ENCODE measurements at places on chromosomes 3 and 15.

DNA sequence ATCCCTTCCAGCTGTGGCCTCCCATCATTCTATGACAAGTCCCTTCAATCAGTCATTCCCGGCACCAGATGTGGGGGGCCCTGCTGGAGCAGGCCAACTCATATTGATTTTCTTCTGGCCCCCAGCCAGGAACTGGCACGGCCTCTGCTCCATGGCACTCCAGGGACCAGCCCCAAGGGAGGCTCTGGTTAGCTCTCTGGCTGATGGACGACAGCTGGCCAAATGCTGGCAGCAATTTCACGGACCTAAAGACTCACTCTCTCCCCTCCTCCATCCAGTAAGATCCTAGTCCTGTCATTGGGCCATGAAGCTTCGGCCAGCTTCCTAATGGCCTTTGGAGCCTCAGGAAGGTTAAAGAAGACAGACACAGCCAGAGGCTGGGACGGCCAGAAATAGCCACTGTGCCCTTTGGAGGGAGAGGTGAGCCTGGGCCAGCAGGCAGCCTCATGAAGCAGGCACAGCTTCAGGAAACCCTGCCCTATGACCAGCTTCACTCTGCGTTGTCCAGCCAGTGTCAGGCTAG lies 131.0 kb downstream of the MEX3B start:
- DNase-seq = no peak

- no peak for DNase-seq
These were observed 109.8 kb downstream of the CACNA1D start for GRCh38 chr3:53604232-53604631.

GRCh38 chr3:45912435-45912834 lies 26.1 kb downstream of the CCR9 start:
- no peak for DNase-seq

GRCh38 chr3:122414391-122414790 lies 1.5 kb downstream of the WDR5B start:
- no peak for DNase-seq

DNA sequence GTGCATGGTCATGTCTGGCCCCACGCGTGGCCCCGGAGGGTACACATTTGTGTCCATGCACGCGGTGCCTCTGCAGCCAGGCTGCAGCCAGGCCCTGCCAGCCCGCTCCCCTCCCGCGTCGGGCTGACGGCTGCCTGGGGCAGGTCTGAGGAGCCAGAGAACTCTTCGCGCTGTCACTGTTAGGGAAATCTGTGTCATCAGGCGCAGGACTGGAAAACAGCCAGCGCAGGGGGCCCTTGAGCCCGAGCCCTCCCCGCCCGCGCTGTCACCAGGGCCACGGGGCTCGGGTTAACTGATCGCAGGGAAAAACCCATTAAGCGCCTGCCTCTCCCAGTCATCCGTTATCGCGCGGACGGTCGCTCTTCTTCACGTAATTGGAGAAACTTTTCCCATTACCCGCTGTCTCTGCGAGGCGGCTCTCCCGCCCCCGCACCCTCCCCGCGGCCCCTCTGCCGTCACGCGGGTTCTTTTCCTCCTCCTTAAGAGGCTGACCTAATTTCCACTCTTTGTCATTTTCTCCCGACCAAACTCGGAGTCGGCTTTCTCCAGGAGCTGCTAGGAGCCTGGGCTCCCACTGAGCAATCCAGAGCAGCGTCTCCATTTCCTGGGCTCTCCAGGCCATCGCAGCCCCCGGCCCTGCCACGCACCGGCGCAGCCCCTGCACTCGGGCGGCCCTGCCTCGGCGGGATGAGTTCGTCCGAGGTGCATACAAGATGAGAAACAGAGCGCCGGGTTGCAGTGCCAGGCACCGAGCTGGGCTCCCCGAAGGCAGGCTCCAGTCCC lies 57.5 kb upstream of the PRR23E start:
- DNase-seq = no peak

DNA sequence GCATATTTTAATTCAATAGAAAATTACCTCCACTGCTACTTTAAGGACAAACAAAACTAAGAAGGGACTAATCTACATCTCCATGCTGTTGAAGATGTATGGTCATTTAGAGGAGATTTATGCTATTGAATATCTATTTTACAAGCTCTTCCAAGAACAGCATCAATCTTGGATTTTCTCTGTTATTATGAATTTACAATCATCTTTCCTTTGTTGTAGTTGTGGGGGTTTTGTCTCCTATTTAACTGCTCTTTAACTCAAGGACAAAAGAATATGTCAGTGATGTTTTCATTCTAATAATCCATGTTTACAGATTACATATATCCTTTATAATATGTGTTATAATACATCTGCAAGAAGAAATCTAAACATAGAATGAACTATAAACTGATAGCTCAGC lies 907.8 kb downstream of the ROBO2 start:
- DNase-seq = no peak

DNA sequence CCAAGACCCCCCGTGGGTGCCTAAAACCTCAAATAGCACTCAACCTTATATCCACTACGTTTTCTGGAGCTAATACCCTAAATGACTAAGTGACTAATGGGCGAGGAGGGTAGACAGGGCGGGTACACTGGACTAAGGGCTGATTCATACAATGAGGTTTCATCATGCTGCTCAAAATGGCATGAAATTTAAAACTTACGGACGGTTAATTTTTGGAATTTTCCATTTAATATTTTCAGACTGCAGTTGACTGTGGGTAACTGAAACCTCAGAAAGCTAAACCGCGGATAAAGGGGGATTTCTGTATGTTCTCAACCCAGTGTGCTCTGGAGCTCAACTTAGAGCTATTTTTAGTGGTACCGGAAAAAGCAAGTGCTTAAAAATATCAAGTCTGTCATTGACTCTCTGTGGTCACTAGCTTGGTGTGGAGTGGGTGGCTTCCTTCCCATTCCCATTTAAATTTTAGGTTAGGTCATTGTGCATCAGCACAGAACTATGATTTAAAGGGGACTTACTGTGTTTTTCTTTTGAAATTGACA lies 72.9 kb downstream of the LRRC28 start:
- DNase-seq = no peak

DNA sequence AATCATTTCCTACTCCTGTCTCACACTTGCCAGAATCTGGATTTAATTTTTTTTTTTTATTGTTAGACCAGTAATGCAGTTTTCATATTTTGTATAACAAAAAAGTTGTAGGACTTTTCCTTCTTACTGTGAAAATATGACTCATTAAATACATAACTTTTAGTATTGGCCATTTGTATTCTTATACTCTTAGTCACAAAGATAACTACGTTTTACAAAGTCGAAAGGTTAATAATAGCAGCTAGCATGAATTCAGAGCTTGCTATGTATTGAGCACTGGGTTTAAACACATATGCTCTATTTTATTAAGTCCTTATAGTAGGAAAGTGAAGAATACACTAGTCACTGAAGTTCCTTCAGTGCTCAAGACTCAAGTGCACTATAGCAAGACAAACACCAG lies 43.1 kb downstream of the LRRN1 start:
- no peak for DNase-seq

GRCh38 chr3:126355777-126356372 lies 1.3 kb downstream of the KLF15 start:
- peak; percentile 24 for DNase-seq

GRCh38 chr15:90465930-90466567 lies 63.7 kb upstream of the CRTC3 start:
- no peak for DNase-seq

DNA sequence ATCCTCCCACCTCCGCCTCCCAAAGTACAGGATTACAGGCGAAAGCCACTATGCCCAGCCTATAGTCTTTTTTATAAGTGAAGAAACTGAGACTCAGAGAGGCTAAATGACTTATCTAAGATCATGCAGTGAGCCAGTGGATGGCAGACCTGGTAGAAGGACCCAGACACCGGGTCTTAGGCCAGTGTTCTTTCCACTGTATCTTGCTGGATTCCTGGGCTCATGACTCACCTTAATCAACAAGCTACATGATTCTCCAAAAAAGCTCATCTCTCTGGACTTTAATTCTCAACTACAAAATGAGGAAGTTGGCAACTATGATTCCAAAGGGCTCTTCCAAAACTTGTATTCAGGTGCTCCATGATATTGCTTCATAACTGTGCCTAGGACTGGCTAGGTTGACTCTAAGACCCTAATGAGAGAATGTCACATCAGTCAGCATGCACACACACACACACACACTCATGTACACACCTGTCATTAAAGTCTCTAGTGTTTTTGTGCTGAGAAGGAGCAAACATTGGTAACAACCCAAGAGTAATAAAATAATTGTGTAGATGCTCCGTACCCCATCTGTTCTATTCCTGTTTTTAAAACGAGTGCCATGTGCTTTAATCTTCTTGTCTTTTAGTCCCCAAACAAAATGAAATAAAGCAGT lies 89.7 kb upstream of the SLC4A7 start:
- no peak for DNase-seq

GRCh38 chr15:64816452-64816851 lies 9.0 kb downstream of the PIF1 start:
- no peak for DNase-seq

DNA sequence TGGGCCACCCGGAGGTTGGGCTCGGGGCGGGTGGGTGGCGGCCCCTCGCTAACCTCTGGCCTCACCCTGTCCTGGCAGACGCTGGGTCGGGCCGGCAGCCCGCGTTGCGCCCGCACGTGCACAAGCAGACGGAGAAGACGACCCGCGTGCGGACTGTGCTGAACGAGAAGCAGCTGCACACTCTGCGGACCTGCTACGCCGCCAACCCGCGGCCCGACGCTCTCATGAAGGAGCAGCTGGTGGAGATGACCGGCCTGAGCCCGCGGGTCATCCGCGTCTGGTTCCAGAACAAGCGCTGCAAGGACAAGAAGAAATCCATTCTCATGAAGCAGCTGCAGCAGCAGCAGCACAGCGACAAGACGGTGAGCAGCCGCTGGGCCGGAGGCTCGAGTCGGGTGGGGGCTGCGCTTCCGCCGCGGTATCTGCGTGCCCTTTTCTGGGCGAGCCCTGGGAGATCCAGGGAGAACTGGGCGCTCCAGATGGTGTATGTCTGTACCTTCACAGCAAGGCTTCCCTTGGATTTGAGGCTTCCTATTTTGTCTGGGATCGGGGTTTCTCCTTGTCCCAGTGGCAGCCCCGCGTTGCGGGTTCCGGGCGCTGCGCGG lies 3.7 kb downstream of the ISL2 start:
- no peak for DNase-seq

GRCh38 chr3:18625085-18625484 lies 199.9 kb upstream of the SATB1 start:
- DNase-seq = no peak

GRCh38 chr3:175001091-175001490 lies 142.0 kb downstream of the NAALADL2 start:
- DNase-seq = no peak

- no peak for DNase-seq
These were observed 11.2 kb downstream of the APBA2 start for GRCh38 chr15:28896951-28897350.

GRCh38 chr3:9021271-9022009 lies 58.2 kb upstream of the RAD18 start:
- DNase-seq = no peak

GRCh38 chr3:90128391-90128790 lies 1021.0 kb downstream of the EPHA3 start:
- DNase-seq = no peak

DNA sequence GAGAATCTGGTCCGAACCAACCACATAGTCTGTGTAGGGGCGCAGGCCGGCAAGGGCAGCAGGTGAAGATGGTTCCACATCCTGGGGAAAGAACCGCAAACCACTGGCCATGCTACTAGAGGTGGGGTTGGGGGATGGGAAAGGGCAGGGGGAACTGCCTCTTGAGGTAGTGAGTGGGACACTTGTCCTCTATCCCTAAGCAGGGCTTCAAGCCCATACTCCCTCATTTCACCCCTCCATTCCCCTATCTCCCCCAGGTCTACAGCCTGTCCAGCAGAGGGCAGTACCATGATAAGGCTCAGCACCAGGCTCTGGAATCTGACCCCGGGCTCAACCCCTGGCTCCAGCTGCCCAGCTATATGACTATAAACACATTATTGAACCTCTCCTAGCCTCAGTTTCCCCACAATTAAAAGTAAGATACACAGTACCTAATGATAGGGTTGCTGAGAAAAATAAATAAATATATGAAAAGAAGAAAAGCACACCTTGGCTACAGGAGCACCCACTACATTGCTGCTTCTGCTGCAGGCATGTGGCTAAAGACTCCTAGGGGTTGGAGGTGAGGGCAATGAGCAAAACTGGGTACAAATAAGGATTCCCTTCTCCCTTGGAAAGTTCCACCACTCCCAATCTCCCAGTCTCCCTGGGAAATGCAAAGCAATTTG lies 6.3 kb downstream of the GORASP1 start:
- DNase-seq = peak; percentile 69

Measured in CD4-positive, alpha-beta T cell (primary cell).